ENCODE measurements at places on chromosomes 16 and 17.

- DNase-seq, result no peak
Observed at GRCh38 chr17:67557921-67558320, 159.8 kb upstream of the NOL11 start.

GRCh38 chr17:46162866-46163265 lies 30.4 kb downstream of the KANSL1 start:
- DNase-seq, result no peak

GRCh38 chr17:82172486-82173160 lies 40.0 kb downstream of the CCDC57 start:
- no peak for DNase-seq

GRCh38 chr16:68617734-68618133 lies 27.4 kb upstream of the CDH3 start:
- no peak for DNase-seq

DNA sequence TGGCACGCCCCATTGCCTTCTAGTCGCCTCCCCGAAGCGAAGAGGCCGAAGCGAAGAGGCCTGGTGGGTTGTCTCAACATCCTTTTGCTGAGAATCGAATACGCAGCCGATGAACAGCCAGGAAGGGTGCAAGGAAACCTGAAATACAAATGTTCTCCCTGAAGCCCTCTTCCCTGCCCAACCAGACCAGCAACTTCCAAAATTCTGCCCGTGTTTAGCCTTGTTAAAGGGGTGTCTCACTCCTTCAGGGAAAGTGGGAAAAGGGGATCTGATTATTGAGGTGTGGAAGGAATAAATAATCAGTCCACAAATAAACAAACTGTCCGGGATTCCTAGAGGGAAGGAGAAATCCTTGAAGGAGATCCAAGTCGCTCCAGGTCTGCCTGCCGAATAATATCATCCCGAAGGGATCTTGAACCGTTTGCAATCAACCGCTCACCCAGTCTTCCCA lies 1.4 kb upstream of the FOXC2 start:
- DNase-seq, result no peak

DNA sequence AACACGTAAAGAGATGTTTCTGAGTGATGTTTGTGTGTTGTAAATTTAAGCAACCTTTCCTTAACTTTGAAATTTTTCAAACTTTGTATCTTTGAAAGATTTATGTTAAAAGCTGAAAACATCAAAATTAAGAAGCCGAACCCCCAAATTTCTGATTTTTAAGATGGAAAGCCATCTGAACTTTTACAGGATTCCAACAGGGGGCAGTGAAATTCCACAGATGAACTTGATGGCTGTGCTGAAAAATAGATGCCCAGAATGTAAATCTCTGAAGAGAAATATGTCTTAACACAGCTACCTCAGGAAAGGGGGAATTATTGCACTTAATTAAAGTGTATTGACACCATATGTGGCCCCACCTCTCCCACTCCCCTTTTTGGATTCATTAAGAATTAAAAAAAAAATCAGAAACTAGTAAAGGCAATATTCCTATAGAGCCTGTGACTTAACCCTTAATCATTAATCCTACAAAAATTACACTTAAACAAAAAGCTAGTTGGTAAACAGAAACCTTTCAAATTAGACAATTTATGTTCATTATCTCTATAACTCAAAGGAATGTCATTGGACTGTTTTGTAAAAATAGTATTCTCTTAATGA lies 597.9 kb downstream of the KCNJ2 start:
- peak; percentile 46 for DNase-seq

GRCh38 chr17:3924512-3925350 lies 8.5 kb upstream of the P2RX1 start:
- DNase-seq, result no peak

DNA sequence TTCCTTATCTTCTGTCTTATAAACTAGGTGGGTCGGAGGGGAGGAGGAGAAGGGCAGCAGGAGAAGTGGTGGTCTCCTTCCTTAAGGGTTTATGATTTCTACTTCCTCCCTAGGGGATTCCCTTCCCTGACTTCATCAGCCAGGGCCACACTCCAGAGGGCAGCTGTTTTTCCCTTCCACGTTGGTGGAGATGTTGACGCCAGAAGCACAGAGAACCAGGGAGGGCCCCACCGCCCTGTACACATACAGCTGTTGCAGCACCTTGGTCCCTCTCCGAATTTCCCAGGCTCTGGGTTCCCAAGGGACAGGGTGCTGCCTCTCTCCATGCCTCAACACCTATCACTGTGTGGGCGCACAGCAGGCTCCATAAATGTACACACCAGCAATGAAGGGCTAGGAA lies 5.6 kb upstream of the SLC6A4 start:
- no peak for DNase-seq

DNA sequence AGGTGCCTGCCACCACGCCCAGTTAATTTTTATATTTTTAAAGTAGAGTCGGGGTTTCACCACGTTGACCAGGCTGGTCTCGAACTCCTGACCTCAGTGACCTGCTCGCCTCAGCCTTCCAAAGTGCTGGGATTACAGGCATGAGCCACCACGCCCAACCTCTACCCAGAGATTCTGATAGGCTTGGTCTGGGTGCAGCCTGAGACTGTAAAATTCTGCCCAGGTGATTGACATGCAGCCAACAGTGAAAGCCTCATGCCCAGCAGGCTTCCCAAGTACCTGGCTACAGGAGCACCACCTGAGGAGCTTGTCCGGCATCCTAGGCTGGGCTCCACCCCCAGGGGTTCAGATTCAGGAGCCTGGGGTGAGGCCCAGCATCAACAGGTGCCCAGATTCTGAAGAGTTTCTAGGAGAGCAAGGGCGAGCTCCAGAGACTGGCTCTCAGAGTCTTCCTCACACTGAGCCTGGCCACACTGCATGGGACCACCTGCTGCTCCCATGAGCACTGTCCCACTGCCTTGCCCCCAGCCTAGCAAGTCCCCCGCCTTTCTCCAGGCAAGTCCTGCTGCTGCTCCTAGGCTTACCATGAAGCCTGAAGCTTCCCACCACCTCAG lies 16.6 kb downstream of the ZNF385C start:
- DNase-seq, result no peak

GRCh38 chr17:72419866-72420774 lies 299.3 kb downstream of the SOX9 start:
- DNase-seq, result peak; percentile 15

- no peak for DNase-seq
Observed at GRCh38 chr17:8680466-8681169, 50.1 kb upstream of the MYH10 start.

DNA sequence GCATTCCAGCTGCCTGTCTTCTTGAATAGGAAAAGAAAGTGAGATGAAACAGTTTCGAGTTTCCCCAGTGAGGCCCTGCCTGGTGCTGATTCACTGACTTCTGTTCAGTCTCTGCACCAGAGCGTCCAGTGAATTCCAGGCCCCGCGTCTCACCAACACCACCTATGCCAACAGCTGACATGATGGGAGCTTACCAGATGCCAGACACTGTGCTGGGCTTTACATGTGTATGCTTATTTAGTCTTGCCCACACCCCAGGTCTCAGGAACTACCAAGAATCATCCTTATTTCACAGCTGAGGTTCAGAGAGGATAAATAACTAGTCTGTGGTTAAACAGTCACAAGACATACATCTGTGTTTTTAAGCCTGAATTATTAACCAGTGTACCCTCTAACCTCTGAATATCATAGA lies 29.1 kb upstream of the IRX6 start:
- DNase-seq, result no peak

DNA sequence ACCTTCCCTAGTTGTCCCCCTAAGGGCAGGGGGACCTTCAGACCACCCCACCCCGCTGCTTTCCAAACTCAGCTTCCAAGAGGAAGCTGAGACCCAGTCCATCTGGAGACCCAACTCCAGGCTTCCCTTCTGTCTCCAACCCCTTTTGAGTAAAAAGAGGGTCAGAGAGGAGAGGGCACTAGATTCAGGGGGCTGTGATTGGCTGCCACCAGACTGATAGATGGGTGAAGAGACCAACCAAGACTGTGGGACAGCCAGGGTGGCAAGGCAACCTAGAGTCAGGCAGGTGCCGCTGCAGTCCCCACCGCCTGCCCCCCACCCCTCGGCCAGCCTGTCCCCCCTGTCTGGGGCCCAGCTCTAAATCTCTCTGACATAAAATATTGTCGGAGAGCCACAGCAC lies 92.5 kb downstream of the SDK2 start:
- DNase-seq, result no peak

DNA sequence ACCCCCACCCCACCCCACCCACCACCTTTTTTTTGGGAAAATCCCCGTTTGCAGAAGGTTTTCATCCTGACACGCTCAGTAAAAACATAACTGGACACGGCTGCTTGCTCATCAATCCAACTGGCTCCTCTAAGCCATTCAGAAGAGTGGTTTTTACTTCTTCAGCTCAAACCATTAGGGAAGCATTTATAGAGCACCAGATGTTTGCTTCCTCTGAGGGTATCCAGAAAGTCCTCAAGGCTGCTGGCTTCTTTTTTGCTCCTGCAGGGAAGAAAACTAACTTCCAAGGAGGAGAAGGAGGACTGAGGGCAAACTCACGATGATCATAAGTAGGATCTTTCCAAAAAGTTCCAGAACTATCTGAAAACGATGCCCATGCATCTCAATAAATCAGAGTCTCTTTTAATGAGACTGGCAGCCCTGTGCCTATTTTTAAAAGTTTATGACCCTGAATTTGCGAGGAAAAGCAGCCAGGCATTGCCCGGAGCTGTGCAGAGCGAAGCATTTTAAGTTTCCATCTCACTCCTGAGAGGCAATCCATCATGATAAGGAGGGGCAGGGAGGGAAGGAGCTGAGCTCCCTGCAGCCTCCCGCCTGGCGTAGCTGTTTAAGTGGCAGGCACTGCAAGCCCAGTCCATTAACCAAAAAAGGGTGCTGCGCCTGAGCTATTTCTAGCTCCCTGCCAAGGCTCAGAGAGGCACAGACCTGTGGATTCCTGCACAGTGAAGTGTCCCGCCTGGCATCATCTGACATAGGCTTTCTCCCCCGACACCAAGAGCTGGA lies 146.3 kb upstream of the FOXF1 start:
- DNase-seq, result no peak

DNA sequence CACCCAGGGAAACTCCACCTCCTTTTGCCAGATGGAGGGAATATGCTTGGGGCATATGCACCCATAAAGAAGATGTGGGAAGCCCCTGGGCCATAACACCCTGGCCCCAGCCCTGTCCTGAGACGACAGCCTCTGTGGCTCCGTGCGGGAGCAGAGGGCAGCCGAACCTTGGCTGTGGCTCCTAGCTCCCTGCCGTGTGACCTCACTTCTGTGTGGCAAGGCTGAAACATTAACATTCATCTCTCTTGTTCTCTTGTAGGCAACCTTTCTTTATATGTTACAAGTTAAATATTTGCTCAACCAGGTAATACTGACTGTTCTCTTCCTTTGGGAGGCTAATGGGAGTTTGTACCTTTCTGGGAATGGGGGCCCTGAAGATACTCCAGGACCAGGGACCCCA lies 17.5 kb downstream of the SLC47A1 start:
- no peak for DNase-seq

DNA sequence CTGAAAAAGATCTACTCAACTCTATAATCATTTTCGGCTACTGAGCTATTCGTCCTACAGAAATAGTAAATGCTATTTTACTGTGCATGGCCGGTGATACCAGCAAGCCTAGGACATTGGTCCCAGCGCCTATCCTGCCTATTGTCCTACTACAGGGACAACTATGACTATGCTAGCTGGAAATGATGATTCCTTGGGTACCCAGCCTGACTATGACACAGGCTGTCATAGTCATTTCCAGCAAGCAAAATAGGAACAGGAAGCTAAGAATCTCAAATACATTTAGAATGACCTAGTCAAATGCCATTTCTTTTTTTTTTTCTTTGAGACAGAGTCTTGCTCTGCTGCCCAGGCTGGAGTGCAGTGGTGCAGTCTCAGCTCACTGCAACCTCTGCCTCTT lies 33.7 kb upstream of the HSBP1 start:
- DNase-seq, result no peak

GRCh38 chr16:25832291-25832690 lies 140.5 kb downstream of the HS3ST4 start:
- DNase-seq, result no peak

- no peak for DNase-seq
Observed at GRCh38 chr17:4204190-4204589, 59.6 kb downstream of the ANKFY1 start.

DNA sequence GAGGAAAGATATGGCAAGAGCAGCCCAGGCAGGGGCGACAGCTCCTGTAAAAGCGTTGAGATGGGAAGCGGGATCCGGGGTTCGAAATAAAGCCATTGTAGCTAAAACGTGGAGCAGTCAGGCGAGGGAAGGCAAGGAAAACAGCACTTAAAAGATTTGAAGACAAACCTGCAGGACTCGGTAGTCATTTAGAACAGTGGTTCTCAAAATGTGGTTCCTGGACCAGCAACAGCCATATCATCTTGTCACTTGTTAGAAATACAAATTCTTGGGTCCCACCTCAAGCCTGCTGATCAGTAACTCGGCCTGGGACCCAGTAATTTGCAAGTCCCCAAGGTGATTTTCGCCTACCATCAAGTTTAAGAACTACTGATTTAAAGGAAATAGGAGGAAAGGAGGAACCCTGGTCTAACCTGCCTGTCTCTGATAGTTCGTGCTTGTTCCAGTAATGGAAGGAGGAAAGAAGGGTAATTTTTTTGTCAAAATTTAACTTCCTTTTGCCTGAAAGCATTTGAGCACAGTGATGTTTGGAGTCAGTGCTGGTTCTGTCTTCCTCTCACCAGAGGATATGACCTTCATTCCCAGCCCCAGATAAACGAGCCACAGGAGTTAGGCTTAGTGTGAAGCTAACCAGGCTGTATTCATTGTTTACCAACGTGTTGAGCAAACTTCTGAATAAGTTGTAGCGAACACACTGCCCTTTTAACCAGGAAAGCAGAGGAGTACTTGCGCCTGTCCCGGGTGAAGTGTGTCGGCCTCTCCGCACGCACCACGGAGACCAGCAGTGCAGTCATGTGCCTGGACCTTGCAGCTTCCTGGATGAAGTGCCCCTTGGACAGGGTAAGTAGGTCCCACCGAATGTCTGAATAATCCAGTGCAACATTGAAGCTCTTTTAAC lies 1.1 kb downstream of the ORC6 start:
- no peak for DNase-seq

DNA sequence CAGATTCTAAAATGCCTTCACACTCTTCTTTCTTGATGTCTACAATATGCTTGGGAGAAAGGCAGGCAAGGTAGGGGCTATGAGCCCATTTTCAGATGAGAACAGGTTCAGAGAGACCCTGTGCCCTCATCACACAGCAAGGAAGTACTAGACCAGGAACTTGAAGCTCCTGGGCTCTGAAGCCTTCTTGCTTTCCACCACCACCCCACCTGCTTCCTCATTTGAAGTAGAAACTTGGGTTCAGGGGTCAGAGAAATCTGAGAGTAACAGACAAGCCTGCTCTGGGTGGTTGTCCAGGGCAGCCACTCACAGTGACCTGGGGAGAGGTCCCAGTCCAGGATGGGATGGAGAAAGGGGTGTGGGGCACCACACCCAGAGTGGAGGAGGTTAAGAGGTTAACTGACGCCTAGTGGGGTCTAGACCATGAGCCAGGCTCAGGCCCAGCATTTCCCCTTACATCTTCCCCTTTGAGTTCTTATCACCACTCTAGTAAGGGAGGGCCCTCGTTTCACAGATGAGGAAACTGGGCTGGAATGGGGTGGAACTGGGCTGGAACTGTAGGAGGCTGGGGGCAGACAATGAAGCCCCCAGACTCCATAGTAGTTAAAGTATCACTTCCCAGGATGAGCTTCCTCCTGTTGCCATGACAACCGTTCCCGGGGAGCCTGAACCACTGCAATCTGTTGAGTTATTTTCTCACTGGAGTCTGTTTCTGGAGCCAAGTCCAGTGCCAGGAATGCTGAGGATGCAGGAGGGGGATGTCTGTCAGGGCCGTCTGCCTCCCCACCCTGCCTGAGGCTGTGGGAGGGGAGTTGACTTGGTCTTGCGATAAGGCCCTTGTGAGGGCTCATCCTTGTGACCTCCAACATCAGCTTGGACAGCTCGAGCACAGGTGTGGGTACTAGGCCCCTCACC lies 16.2 kb upstream of the PHF12 start:
- no peak for DNase-seq

GRCh38 chr17:30232015-30232823 lies 3.3 kb downstream of the SLC6A4 start:
- DNase-seq, result no peak

Data from NAMALWA (cell line).